Activated naive CD8-positive, alpha-beta T cell treated with anti-CD3 and anti-CD28 coated beads for 36 hours (primary cell): ENCODE measurements at places on chromosomes 1 and 21. TPM values are rescaled to one million over a fixed set of nuclear protein-coding genes. Genes with fewer than 3 reads are reported as not detected.
A peak's percentile ranks its signal among the peaks of the same experiment; 100 is the strongest.

DNA sequence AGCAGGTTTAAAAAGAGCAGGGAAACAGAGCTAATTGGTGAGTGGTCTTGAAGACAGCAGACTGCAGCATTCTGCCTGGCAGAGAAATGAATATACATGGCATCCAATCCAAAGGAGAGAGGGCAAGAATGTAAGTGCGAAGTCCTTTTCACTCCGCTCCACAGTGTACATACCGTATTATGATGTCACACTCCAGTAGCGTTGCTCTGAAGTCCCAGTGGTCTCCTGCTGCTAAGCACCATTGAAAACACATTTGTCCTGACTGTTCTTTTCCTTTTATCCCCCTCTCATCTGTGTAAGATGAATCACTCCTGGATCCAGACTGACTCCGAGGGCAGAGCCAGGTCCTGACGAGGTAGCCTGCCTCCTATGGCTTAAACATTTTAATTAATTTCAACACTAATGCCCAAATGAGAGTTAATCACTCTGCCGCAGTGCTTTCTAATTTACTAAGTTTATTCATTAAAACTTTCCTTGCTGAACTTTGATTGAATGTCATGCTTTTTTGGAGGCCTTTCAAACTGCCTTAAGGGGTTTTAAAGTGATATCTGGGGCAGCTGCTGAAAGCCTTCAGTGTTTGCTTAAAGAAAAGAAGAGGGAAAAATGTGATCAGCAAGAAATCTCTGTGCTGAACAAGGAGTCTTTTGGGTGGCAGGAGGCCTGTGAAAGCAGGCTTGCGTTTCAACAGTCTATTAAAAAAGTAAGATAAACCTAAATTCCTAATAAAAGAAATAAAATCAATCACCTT lies 227.2 kb downstream of the ATG4C start:
- DNase-seq = no peak

DNA sequence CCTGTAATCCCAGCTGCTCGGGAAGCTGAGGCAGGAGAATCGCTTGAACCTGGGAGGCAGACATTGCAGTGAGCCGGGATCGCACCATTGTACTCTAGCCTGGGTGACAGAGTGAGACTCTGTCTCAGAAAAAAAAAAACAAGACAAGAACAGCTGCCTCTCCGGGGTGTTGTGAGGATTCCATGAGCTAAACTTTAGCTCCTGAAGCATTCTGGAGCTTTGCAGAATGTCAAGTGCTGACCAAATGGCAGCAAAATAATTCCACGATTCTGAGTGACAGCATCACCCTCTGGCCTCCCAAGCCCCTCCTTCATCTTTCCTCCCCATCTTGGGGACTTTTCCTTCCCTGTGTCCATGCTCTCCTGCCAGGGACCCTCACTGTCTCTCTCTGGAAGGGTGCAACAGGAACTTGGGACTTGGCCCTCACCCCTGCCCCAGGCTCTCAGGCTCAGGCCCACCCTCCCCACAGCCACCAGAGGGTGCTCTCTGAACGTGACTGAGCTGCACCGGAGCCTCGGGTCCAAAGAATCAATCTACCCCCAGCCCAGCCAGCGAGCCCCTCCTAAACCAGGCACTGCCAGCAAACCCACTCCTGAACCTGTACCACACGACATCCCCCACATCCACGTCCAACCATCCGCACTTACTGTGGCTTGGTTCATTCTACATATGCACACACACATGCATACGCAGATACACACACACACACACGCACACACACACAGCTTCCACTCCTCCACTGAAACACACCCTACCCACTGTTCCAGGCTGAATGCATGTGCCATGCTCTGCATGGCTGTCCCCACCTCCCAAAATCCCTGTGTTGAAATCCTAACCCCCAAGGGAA lies 45.7 kb downstream of the ACOT7 start:
- DNase-seq = peak; percentile 65

- DNase-seq = no peak
Observed at GRCh38 chr1:184597650-184598357, 156.9 kb downstream of the EDEM3 start.

DNA sequence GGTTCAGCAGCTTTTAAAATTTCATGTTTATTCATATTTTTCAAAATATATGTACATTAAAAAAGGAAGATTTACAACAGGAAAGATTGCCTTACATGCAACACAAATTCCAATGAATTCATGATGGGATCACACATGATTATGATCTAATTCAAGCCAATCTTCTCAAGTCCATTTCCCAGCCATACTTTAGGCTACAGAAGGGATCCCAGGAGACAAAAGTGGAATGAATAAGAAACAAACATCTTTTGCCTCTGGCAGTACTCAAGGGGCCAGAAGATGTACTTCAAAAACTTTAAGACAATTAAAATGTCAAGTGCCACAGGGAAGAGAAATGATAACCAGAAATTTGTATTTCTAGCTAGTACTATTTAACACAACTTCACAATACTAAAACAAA lies 10.2 kb upstream of the SH2D5 start:
- no peak for DNase-seq

The FCRLA gene
- total RNA-seq = 0.35 TPM
